GM12865 (cell line): ENCODE measurements at places on chromosomes 5 and 9.

- no peak for DNase-seq
Measured at GRCh38 chr5:169668732-169669131, 31.7 kb downstream of the DOCK2 start.

DNA sequence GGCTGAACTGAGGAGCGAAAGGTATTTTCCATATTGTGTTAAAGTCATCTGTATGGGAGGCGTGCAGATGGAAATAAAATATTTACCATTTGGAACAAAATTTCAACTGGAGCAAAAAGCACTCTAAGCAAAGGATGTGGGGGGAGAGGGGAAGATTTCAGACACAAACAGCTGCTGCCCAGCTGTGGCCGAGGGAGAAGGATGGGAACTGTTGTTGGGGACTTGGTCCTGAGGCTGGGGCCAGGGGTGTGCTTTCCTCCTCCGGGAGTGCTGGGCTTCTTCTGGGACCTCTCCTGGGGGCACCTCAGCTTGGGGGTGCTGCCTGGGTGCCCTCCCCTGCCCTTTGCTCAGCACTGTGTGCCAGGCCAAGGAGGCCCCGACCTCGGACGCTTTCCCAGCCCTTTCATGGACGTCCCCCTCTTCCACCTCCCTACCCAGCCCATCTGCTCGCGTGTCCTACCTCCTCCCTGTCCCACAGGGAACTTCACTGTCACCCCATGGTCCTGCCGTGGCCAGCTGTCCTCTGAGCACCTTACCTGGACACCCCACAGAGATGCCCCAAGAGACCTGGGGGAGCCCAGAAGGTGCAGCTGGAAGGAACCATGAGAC, 101.9 kb upstream of the COL5A1 start:
- no peak for DNase-seq

- no peak for DNase-seq
Measured at GRCh38 chr5:135395451-135395850, 3.6 kb downstream of the MACROH2A1 start.

GRCh38 chr5:9067154-9067553, 478.7 kb downstream of the SEMA5A start:
- no peak for DNase-seq

GRCh38 chr9:114688379-114688778, 6.4 kb upstream of the TEX48 start:
- no peak for DNase-seq

- DNase-seq = no peak
Measured at GRCh38 chr5:51395666-51396356, 12.6 kb downstream of the ISL1 start.
